ENCODE measurements at places on chromosomes 11 and 22.

- DNase-seq, result no peak
These were observed 186.7 kb downstream of the LUZP2 start for GRCh38 chr11:24683583-24683982.

- DNase-seq, result peak; percentile 59
These were observed 59.9 kb upstream of the RRAS2 start for GRCh38 chr11:14418801-14419417.

DNA sequence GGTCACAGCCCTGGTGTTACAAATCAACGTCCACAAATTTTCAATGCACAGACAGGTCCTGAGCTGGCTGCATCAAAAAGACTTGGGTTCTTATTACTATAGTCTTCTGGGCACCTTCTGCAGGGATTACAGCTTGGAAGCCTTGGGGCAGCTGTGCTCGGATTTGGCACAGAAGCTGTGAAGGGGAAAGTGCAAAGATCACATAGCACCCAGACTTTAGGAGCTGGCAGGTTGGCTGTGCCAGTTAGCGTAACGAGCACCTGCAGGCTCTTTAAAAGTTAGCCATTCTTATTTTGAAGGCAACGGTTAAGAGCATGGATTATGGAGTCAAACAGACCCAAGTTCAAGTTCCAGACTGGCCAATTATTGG is 100.4 kb downstream of the ARL14EP start:
- no peak for DNase-seq

GRCh38 chr11:115300660-115301428 is 203.4 kb downstream of the CADM1 start:
- no peak for DNase-seq

DNA sequence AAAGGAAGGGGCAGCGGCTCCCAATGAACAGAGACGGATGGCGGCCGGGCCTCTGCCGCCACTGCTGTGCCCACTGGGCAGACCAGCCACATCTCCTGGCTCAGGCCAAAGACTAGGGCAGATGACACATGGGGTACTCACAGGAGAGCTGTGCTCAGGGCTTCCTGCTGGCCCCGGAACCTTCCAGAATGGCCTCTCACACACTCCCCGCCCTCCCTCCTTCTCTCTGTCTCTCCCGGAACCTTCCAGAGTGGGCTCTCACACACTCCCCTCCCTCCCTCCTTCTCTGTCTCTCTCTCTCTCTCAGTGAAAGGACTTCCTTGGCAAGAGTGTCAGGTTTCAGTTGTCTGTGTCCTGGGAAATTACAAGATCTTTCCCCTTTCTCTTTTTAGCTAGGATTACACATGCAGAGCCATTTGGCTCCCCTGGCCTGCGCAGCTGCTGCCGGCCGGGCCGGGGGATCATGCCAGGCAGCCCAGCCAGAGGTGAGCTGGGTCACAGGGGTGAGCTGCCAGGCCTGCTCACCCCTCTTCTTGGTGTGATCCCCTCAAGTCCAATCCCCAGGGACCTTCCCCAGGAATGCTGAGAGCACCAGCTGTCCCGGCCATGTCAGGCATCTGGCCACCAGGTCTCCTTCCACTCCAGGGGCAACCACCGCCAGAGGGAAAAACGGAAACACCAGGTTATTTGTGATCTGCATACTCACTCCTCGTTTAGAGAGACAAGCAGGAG is 45.3 kb upstream of the ADA2 start:
- peak; percentile 58 for DNase-seq

DNA sequence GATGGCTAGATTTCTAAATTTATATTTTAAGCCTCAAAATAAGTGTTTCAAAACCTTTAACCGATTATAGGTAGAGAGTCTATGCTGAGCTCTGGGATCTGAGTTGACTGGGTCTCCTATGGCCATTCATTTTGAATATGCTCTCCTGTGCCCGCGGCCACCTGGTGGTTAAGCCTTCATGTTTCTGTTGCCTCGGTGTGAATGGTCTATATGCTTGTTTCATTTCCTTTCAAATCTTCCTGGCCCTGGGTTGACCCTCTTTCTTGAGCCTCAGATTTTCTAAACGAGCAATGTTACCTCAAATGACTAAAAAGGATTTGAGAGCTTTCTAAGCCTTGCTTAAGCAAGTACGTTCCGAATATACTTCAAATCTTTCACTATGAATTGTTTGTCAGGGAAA is 789.4 kb upstream of the KIRREL3 start:
- DNase-seq, result peak; percentile 28

GRCh38 chr22:30500628-30501027 is 4.9 kb downstream of the SEC14L4 start:
- DNase-seq, result no peak

GRCh38 chr11:78432058-78432515 is 14.5 kb upstream of the GAB2 start:
- DNase-seq, result peak; percentile 64

DNA sequence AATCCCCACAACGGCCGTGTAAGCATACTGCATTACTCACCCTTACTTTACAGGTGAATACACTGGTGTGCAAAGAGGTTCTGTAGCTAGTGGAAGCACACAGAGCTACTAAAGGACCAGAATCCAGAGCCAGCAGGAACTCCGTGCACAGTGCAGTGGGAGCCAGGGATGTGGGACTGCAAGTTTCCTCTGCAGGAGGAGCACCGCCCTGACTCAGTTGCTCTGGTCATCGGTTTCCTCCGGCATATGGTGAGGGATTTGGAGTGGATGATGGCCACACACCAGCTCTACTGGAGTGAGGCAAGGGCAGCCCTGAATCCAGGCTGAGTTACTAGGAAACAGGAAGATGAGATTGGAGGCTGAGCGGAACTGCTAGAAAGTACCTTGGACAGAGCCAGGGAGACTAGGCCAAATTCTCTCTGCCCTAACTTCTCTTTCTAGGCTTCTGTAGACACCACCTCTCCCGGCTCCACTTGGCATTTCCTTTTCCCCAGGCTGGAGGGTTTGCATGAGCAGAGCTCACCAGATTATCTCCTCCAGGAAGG is 18.2 kb upstream of the C22orf42 start:
- DNase-seq, result peak; percentile 6

GRCh38 chr11:99268886-99269285 is 248.1 kb downstream of the CNTN5 start:
- peak; percentile 40 for DNase-seq

DNA sequence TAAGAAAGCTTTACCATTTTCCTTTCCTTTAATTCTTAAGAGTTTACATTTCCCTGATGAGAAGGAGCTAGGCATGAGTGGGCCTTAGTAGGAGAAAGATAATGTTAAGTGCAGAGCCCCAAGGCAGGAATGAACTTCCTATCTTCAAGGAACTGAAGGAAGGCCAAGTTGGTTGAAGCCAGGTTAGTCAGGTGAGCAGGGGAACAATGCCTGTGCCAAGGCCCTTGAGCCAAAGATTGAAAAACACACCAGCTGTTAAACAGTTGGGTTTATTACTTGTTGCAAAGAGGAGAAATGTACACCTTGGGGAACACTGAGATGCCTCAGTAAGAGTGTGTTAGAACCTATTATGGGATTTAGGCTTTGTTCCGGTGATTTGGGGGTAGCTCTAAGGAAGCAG is 10.0 kb downstream of the CNTF start:
- no peak for DNase-seq

DNA sequence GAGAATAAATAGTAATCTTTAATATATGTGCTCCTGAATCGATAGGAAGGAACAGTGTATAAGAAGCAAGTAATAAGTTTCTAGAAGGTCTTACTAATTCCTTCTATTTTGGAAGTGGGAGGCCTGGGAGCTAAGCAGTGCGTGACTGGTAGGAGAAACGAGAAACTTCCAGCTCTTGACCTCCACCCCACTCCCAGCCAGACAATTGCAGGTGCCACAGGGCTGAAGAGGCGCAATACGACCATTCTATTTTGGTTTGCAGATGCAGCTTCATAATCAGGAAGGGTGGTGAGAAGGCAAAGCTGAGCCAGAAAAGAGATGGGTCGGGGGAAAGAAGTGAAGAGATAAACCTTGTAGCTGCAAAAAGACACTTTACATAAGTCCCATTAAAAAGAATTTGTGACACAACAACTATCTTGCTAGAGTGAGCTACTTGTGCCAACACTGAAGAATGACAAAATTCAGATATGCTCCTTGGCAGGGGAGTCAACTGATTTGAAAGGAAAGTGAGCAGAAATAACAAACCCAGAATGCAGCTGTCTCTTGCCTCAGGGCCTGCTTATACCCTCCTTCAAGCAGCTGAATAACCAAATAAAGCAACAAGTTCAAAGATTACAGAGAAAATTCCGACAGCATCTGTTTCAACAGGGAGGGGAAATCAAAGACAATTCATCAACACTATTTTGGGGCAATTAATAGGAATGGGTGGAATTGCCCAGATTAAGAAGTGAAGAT is 35.1 kb downstream of the GRIA4 start:
- DNase-seq, result no peak

GRCh38 chr22:20573176-20573832 is 65.9 kb downstream of the MED15 start:
- DNase-seq, result no peak

GRCh38 chr11:6357222-6357621 is 33.1 kb upstream of the SMPD1 start:
- DNase-seq, result peak; percentile 76

DNA sequence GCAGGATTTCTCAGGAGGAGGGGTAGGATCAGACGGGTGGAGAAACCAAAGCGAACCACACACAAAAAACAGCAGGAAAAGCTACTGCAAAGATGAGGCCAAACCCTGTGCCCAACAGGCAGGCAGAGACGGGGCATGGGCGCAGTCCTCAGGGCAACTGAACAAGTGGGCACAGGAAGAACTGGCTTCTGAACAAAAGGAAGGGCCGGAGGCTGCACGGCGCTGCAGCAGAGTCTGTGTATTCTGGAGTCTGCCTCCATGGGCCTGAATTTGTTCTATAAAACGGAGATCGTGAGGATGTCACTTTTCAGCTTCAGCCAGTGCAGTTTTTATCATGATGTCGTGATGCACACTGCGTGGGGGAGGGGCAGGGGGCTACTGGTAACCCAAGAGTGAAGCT is 1026.0 kb downstream of the TBC1D22A start:
- no peak for DNase-seq

DNA sequence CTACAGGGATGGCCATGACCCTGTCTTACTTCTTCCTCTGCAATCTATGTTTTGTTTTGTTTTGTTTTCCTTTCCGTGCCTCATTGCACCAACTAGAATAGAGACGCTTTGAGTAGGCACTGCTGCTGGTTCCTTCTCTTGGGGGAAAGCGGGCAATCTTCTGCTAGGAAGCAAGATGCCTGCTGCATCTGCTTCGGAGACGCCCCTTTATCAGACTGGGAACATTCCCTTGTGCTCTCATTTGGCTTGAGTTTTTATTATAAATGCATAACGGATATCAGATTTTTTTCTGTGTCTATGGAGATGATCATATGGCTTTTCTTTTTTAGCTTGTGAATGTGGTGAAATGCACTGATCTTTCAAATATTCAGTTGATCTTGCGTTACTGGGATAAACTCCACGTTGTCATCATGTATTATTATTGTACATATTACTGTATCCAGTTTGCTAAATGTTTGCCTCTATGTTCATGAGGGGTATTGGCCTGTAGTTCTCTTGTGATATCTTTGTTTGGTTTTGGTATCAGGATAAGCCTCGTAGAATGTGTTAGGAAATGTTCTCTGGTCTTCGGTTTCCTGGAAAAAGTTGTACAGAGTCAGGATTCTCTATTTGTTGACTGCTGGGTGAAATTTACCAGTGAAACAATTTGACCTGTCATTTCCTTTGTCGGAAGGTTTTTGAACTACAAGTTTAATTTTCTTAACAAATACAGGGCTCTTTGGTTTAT is 23.4 kb upstream of the KRTAP5-6 start:
- DNase-seq, result no peak

GRCh38 chr11:84607975-84608836 is 1018.9 kb downstream of the DLG2 start:
- DNase-seq, result no peak

DNA sequence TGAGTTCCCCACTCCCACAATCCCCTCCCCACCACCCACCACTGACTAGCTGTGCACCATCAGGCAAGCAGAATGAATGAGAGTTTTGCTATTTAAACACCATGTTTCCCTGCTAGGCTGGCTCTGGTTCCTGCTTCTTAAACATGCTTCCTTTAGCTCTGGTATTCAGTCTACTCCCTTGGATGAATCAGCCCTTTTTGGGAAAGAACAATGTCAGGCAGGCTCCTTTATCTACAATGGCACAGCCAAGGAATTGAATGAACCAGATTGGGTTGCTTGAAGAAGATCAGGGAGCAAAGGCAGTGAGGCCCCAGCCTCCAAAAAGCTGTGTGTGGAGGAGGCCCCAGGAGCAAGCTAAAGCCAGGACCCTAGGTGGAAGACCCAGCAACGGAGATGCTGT is 92.9 kb upstream of the ISX start:
- DNase-seq, result no peak

GRCh38 chr22:37141971-37142370 is 7.7 kb downstream of the IL2RB start:
- DNase-seq, result no peak

GRCh38 chr11:44178381-44178780 is 82.9 kb downstream of the EXT2 start:
- peak; percentile 78 for DNase-seq

GRCh38 chr22:23692598-23693291 is 1.9 kb downstream of the RGL4 start:
- DNase-seq, result no peak

- peak; percentile 87 for DNase-seq
These were observed 375.8 kb downstream of the NTM start for GRCh38 chr11:131746201-131746600.

- no peak for DNase-seq
These were observed 1.5 kb downstream of the EHD1 start for GRCh38 chr11:64876835-64877341.

All from A673 (cell line).